ENCODE measurements at places on chromosomes 2 and 18.

GRCh38 chr2:69279211-69279610 lies 107.8 kb downstream of the GFPT1 start:
- no peak for DNase-seq

DNA sequence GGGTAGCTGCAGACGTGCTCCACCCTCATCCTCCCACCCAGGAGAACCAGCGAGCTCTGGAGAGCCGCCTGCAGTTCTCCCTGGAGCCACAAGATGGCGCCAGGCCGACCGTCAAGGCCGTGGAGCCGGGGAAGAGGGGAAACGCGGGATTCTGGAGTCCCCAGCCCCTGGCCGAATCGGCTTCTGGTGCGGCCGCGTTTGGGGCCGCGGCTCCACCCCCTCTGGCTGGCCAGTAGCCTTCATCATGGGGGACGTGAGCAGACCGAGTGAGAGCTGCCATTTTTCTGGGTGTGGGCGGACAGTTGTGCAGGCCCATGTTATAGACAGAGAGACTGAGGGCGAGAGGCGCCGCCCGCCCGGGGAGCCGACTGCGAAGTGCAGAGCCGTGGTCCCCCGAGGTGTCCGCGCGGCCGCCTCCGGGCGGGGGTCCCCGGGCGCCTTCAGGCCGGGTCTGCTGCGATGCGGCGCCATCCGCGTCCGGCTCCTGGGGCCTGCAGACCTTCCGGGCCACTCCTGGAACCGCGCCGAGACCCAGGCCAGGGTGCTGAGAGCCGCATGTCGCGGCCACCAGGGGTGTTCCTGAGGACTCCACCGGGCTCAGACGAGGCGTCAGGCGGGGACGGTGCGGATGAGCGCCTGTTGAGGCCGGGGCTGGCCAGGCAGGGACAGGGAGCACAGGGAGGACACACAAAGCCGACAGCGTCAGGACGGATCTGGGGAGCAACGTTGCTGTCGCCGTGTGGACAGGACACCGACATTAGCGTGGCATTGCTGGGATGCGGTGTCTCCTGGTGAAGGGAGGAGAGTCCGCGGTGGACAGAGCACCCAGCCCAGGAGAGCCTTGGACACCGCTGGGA lies 418.2 kb upstream of the HS6ST1 start:
- peak; percentile 54 for DNase-seq

DNA sequence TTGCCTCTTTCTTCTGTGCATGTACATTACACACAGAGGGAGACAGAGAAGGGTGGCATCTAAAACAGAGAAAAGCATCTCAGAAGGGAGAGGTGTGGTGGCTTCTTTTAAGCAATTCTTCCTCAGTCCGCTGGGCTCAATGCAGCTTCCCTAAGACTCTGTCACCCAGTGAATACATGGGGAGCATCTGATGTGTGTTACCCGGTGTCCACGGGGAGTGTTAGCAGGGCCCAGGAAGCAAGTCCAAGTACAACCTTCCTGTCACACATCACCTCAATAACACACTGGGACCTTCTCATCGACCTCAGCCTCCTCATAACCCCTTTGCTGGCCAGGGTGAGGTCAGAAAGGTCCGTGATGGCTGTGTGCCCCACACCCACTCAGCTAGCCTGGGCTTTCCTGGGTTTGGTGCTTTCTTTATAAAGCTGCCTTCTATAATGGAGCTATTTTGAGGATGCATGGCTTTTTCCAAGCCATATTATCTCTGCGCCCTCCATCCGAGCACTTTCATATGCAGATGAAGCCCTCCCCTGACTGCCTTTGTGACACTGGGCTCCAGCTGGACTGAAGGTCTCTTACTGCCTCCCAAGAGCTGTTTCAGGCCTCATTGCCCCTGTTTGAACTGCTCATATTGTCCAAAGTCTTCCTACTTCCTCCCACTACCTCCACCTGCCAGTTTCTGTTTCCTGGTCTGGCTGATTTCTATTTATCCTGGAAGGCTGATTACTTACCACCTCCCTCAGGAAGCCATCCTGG lies 21.4 kb downstream of the TNFRSF11A start:
- DNase-seq: no peak

DNA sequence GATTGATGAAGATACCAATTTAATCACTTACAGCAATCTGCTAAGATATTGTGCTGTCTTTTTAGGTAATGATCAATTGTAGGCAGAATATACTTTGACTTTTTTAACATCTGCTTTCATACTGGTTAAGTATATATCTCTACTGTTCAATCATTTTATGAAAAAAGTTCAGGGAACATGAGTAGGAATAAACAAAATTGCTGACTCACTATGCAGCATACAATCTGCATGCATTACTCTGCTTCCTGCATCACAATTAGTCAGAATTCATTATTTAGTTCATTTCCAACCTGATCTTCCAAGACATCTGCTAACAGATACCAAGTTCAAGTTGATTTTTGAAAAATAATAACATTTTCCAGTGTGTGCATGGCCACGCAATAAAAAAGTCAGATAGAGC lies 1430.4 kb upstream of the LRRTM1 start:
- DNase-seq: no peak

DNA sequence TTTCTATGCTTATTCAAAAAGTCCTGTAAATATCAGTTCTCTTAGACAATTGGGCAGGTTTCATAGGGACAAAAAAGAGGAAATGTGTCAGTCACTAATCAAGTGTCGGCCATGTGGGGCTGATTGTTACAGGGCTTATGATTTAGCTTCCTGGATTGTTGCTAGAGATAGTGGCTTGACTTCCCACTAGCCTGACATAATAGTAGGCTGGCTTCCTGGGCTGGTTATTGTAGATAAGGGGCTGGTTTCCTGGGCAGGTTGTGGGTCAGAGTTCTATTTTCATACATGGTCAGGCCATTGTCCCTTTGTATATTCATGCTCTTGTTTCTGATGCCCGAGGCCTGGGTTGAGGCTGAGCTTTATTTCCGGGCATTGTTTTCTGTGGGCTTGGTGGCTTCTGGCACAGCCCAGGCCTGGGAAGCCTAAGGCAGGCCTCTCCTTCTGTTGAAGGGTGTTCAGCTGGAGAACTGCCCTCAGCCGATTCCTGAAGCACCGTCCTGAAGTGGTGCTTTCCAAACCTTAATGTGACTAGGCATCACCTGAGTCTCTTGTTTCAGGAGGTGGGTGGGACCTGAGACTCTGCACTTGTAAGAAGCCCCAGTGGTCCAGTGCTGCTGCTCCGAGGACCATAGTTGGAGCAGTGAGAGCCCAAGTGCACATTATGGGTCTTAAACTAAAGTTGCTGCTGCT lies 37.0 kb downstream of the CD8B2 start:
- DNase-seq: no peak
